ENCODE measurements at places on chromosomes 11 and 22.

GRCh38 chr11:55732936-55733335 is 40.3 kb upstream of the OR5D13 start:
- DNase-seq: no peak

DNA sequence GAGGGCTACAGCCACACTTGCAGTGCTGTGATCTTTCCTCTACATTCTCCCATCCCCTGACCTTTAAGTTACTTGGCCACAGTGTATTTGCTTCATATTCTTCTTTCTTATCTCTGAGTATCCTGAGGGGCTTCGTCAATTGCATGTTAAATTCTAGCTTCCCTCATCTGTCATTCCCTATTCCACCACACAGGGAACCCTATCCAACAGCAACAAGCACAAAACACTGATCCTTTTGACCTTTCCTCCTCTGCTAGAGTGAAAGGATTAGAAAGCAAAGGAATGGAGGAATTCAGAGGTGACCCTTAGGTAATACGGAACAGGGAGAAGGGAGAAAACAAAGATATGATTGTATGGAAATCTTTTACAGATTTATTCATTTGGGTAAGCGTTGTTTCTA is 1061.7 kb upstream of the TENM4 start:
- DNase-seq: no peak

DNA sequence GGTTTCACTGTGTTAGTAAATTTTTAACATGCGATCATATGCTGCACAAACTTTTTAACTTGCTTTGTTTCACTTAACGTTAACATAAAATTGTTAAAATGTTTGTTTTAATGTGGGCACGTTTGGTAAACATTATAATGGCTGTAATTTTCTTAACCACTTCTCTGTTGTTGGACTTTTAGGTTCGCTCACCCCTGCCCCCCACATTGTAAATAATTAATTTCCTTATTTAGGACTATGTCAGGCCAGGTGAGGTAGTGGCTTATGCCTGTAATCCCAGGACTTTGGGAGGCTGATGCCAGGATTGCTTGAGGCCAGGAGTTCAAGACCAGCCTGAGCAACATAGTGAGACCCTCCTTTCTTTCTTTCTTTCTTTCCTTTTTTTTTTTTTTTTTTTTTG is 6.7 kb upstream of the DIXDC1 start:
- no peak for DNase-seq

GRCh38 chr11:29328961-29329441 is 687.8 kb downstream of the KCNA4 start:
- DNase-seq: peak; percentile 99

DNA sequence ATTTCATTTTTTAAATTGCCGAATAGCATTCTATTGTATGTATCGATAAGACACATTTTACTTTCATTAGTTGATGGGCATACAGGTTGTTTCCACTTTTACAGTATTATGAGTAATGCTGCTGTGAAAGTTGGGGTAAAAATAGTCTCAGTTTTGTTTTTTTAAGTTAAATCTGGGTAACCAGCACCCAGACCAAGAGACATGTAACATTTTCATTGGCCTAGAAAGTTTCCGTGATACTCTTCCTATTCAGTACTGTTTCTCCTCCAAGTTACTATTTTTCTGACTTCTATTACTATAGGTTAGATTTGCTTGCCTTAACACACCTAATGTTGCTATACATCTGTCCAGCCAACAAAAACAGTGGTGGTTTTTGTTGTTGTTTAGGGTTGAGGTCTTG is 12.3 kb downstream of the IPO7 start:
- DNase-seq: no peak

- no peak for DNase-seq
These were observed 177.3 kb downstream of the KIRREL3 start for GRCh38 chr11:126823274-126823673.

DNA sequence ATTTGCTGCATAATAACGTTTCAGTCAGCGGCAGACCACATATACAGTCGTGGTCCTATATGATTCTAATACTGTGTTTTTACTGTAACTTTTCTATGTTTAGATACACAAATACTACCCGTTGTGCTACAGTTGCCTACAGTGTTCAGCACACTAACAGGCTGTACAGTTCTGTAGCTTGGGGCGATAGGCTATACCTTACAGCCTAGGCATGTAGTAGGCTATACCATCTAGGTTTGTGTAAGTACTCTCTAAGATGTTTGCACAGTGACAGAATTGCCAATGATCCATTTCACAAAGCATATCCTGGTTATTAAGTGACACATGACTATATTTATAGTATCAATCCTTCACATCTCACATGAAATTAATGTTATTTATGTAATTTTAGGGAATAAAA is 78.2 kb downstream of the YAP1 start:
- DNase-seq: no peak

DNA sequence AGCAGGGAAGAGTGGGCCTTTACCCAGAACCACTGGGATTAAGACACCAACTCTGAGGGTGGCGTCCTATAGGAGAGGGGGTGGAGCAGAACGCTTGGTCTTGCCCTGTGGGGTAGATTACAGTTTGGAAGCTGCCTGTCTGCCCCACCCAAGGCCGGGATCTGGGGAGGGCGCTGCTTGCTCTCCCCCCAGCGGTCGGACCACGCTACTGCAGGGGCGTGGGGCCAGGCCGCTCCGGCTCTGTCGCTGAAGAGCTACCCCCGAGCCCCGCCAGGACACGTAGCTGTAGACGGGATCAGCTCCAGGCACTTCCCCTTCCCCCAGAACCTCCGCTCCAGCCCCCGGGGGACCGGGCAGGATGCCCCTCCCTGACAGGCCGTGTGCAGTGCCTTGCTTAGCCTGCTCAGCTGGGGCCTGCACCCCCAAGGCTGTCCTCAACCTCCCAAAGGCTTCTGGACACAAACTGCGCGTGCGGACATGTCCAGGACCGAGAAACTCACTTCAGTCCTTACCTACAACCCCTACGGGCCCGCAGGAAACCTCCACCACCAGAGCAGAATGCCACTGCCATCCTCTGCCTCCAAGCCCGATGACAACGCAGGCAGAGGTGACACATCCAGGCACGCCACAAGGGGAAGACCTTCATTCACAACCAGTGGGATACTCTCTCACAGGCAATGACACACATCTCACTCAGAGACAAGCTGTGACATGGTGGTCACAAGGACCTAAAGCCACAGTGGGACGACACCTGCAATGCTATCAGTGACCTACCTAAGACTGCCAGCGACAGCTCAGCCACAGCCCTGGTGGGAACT is 3.6 kb downstream of the AHNAK start:
- peak; percentile 73 for DNase-seq

DNA sequence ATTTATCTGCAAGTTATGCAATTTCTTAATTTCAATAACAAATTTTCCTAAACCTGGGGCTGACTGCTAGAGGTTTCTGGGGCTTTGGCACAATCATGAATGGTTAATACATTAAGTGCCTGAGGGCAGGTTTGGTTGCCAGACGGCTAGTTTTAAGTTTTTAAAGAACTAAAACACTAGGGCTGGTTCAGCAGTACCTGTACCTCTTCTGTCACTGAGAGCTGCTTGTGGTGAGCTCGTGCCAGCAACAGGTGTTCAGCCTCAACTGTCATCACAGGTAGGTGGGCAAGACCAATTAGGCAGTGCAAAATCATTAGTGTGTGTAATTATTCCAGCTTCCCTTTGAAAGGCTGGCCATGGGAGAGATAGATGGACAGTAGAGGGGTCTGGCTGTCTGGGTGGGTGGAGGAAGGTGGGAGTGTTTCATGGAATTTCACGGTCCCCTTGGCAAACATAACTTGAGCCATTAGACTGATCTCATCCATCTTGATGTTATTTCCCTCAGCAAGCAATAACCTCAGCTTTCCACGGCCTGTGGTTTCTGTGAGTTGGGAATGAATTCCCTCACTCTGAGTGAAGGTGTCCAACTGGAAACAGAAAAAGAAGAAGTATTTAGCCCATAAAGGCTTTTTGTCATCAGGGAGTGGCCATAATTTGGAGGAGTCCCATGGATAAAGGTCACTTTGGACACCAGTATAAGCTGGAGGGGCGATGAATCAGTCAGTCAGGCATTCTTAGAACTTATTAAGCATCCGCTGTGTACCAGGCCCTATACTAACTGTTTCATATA is 114.8 kb downstream of the SNX19 start:
- DNase-seq: no peak

DNA sequence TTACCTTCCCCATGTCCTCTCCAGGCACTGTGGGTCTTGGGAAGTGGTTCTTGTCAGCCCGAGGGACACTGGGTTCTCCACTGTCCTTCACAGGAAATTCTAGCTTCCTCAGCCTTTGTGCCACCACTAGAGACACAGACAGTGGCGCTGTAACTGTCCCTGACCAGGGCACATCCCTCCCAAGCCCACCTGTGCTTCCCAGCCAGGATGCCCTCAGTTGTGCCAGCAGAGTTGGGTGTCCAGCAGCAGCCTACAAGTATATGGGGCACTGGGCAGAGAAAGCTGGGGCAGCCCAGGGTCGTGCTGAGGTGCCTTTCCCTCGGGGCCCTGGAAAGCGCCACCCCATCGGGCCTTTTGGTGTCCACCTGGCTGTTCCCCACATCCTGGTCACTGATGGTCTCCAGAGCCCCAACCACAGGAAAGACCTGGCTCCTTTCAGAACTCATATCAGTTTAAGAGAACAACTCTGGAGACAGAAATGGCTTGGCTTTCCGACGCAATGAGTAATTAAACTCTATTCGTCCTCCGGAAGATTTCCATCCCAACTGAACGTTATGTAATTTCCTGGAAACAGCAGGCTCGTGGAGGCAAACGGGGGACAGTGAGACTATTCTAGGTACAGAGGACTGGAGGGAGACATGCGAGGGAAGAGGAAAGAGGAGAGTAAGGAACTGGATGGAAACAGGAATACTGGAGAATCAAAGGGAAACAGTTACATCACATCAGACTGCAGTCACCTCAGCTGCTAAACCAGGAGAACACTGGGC is 28.6 kb downstream of the PPP2R1B start:
- no peak for DNase-seq

DNA sequence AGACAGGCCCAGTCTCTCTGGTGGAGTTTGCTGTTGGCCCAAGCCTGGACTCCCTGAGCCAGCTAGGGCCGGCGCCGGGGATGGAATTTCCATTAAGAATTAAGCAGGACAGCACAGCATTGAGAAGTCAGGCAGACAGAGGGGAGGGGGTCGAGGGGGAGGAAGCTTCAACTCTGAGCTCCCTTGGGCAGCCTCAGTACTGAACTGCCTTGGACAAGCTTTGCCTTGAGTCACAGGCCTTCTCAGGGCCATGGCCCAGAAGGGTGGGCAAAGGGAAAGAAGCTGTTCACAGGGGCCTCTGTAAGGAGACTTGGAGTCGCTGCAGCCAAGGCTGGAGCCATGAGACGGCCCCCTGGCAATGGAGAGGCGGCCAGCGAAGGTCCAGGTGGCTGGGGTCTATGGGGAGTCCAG is 2.6 kb upstream of the INSC start:
- DNase-seq: no peak

DNA sequence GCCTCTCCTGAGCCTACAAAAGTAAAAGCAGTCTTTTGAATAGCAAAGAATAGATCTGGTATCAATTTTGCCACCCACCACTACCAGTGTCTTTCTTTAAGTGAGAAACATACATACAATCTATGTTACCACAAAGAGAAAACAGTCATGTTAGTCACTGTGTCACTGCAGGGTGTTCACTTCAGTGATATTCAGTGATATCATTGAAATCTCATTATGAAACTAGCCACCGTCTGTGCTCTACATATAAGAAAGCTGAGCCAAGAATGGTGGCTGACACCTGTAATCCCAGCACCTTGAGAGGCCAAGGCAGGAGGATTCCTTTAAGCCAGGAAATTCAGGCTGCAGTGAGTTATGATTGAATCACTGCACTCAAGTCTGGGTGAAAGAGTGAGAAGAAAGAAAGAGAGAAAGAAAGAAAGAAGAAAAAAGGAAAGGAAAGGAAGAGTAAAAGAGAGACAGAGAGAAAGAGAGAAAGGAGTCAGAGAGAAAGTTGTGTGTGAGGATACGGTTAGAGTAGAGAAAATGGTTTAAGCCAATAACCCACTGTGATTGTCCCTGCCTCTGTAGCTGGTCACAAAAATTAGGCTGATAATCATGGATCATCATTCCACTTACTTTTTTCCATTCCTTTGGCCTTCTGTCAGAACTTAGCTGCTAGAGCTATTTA is 847.1 kb downstream of the FAM181B start:
- DNase-seq: no peak

DNA sequence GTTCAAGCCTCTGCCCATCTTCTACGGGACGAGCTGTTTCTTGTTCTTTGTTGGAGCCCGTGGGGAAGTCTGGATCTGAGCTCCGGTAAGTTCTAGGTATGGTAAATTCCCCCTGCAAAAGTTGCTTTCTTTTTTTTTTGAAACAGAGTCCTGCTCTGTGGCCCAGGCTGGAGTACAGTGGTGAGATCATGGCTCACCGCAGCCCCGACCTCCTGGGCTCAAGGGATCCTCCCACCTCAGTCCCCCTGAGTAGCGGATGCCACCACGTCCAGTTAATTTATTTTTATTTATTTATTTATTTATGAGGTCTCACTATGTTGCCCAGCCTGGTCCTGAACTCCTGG is 35.5 kb upstream of the MOB2 start:
- no peak for DNase-seq

- no peak for DNase-seq
These were observed 60.9 kb downstream of the CELSR1 start for GRCh38 chr22:46476547-46476941.

DNA sequence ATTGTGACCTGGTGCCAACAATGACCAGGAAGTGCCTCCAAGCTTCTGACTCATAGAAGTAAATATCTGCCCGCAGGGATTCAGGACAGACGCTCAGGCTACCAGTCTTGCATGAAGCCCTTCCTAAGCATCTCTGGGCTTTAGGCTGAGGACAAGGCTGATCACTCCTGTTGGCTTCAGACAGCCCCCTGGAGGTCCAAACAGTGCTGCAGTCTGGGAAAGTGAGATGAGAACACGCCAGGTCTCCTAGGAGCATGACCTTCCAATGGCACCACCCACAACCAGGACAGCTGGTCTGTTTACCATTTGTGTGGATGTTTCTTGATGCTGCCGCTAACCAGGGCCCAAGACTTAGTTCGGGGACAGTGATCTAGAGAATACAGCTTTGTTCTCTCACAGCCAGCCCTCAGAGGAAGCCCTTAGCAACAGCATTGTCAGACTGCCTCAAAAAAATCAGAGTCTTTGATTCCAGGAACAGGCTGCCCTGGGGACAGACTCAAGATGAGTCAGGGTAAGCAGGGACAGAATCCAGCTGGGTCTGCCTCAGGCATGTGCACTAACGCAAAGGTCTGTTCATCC is 111.2 kb downstream of the ZNF280B start:
- peak; percentile 40 for DNase-seq
